Eye (tissue), 1 donor: ENCODE measurements at places on chromosomes 2 and 18.

DNA sequence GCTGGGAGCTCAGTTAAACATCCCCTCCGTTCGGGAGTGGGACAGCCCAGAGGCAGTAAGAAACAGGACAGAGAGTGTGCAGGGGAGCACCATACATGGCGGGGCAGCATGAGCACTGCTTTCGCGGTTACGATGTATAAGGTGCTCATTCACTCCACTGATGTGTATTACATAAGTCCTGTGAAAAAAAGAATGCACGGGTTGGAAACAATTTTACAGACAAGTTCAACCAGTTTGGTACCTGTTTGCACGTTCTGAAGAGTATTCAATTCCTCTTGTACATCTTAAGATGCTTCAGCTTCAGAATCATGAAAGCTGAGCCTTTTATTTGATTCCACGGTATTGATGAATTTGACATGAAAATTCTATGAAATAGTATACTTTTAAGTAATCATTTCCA, 97.8 kb upstream of the NETO1 start:
- no peak for DNase-seq

DNA sequence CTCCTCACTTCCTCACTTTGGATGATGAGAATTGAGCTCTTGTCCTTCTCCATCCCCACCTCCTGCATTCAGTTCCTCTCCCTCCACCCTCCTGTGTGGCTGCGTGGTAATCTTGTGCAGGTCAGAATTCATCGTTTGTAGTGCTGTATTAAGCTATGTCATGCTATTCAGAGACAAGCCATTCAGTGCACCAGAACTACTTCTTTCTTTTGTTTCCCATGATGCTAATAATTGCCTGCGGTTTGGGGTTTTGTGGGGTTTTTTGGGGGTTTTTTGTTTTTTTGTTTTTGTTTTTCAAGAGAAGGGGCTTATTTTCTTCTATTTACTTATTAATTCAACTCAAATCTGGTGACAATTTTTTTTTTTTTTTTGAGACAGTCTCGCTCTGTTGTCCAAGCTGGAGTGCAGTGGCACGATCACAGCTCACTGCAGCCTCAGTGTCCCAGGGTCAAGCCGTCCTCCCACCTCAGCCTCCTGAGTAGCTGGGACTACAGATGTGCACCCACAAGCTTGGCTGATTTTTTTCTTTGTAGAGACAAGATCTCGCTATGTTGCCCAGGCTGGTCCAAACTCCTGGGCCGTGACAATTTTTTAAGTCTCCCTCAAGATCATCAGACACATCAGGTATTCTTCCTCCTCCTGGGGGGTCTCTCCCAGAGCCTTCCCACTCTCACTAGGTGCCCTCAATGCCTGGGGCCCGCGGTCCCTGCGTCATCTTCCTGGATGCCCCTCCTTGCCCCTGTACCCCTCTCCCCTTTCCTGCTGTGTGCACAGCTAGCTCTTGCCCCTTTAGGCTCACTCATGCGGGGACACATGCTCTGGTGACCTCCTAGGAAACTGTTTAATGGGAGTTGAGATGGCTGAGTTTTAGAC, 37.8 kb downstream of the MAL start:
- DNase-seq: peak; percentile 27

GRCh38 chr2:3326182-3326537, 51.5 kb downstream of the EIPR1 start:
- DNase-seq: no peak

- DNase-seq: no peak
Observed at GRCh38 chr2:200786423-200786822, 25.3 kb upstream of the BZW1 start.

- no peak for DNase-seq
Observed at GRCh38 chr2:133574620-133575019, 6.4 kb upstream of the NCKAP5 start.
